ENCODE measurements at places on chromosomes 12 and 14.

DNA sequence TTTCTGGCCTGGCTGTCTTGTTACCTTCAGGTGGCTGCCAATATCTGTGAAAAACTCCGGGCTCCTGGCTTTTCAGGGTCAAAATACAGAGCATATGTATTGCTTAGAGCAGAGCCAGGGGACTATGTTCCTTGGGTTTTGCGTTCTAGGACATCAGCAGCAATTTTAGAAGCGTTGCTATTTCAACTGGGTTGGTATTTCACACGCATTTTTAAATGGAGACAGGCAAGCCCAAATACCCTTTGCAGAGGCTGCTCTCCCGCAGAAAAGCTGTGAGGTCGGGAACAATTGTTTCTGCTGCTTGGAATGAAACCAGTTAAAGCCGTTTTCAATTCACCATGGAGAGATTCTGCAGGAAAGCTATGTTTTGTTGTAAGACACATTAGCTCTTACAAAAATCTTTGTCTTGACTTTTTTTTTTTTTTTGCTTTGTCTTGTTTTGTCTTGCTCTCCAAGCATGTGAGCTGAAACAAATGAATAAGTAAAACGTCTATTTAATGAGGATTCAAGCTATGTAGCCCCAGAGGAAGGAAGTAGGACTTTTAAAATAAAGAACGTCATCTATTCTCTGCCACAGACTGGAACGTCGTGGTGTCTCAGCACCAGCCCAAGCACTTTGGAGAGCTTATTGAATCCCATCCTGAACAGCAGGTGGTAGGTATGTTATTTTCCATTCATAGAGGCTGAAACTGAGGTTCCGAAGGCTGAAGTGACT lies 181.0 kb upstream of the TBX3 start:
- no peak for DNase-seq

- no peak for DNase-seq
These were observed 4.1 kb upstream of the TBX5 start for GRCh38 chr12:114409852-114410600.

DNA sequence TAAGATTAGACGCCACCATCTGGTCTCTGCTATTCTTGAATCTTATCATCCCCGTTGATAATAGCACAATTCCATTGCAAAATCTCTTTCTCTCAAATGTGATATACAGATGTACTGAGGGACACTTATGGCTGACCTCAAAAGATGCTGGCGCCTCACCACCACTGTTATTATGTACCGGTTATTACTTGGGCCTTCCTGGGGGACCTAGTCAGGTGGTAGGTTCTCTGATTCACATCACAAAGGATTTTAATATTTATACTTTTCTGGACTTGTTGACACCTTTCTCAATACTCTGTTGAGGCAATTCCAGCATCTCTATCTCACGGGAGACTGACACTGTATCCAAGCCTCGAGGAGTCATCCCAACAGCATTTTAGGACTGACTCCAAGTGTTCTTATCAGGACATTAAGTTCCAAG lies 21.3 kb upstream of the FAM234B start:
- DNase-seq, result no peak

DNA sequence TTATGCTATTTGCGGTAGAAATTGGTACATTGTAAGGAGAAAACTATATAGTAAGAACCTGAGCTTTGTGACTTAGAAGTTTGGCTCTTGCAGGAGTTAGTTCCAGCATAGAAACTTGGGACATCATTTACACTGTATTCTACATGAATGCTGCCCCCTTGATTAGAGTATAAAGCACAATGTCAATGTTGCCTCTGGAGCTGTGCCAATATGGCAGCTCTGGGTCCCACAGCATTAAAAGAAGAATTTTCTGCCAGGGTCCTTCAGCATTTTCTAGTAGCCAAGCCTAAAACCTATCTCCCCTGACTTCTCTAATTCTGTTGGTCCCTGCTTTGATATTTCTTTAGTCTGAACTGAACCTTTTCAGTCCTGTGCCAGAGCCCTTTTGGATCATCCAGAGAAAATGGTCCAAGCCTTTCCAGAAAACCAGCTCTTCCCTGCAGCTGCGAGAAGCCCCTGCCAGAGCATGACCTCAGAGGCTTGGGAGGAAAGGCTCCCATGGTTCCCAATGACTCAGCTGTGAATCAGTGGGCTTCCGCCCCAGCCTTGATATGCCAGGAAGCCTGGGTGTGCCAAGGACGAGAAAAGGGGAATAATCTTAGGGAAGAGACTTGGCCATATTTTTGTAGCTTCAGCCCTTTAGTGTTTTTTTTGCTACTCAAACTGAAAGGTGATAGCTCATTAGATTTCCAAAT lies 43.2 kb downstream of the PLEKHG7 start:
- DNase-seq, result peak; percentile 98

GRCh38 chr12:46259071-46259470 lies 9.8 kb downstream of the SLC38A1 start:
- DNase-seq, result no peak

All from fibroblast of lung (primary cell).